ENCODE measurements at places on chromosomes 3 and 15. TPM values are rescaled to one million over a fixed set of nuclear protein-coding genes. Genes with fewer than 3 reads are reported as not detected.

PLIN1 gene
- total RNA-seq = 0.51 TPM

P3H2 gene
- 4.6 TPM for total RNA-seq

MED12L gene
- total RNA-seq = 4.9 TPM

TAGLN3 gene
- total RNA-seq = 0.51 TPM

PXYLP1 gene
- total RNA-seq = 5.1 TPM

CXCR6 gene
- total RNA-seq = not detected

STRIT1 gene
- not detected for total RNA-seq

NR2F2 gene
- total RNA-seq = 9.2 TPM

CCR8 gene
- not detected for total RNA-seq

YEATS2 gene
- 28.0 TPM for total RNA-seq

GJD2 gene
- total RNA-seq = not detected

MEGF11 gene
- under 0.01 TPM for total RNA-seq

FEZF2 gene
- not detected for total RNA-seq

MYL3 gene
- total RNA-seq = 0.50 TPM

CD80 gene
- under 0.01 TPM for total RNA-seq

TRPC1 gene
- total RNA-seq = 56.5 TPM

FURIN gene
- 27.9 TPM for total RNA-seq

HCN4 gene
- total RNA-seq = not detected

ALS2CL gene
- total RNA-seq = 19.7 TPM

BTLA gene
- total RNA-seq = not detected

GALNT15 gene
- 37.7 TPM for total RNA-seq

SPINK8 gene
- total RNA-seq = not detected

CCR4 gene
- total RNA-seq = not detected

SLC51B gene
- 0.51 TPM for total RNA-seq

SOX14 gene
- not detected for total RNA-seq

TM4SF1 gene
- total RNA-seq = 423 TPM

SH2D7 gene
- not detected for total RNA-seq

CISH gene
- 0.99 TPM for total RNA-seq

SKOR1 gene
- 0.17 TPM for total RNA-seq

SNX4 gene
- total RNA-seq = 28.8 TPM

FMN1 gene
- total RNA-seq = 27.7 TPM

WDR93 gene
- 0.17 TPM for total RNA-seq

GATA2 gene
- 0.83 TPM for total RNA-seq

COX5A gene
- 41.9 TPM for total RNA-seq

MOBP gene
- total RNA-seq = not detected

POLQ gene
- total RNA-seq = 4.1 TPM

MUC13 gene
- not detected for total RNA-seq
